Fibroblast of skin of abdomen (primary cell): ENCODE measurements at places on chromosomes 7 and 10.
A peak's percentile ranks its signal among the peaks of the same experiment; 100 is the strongest.

DNA sequence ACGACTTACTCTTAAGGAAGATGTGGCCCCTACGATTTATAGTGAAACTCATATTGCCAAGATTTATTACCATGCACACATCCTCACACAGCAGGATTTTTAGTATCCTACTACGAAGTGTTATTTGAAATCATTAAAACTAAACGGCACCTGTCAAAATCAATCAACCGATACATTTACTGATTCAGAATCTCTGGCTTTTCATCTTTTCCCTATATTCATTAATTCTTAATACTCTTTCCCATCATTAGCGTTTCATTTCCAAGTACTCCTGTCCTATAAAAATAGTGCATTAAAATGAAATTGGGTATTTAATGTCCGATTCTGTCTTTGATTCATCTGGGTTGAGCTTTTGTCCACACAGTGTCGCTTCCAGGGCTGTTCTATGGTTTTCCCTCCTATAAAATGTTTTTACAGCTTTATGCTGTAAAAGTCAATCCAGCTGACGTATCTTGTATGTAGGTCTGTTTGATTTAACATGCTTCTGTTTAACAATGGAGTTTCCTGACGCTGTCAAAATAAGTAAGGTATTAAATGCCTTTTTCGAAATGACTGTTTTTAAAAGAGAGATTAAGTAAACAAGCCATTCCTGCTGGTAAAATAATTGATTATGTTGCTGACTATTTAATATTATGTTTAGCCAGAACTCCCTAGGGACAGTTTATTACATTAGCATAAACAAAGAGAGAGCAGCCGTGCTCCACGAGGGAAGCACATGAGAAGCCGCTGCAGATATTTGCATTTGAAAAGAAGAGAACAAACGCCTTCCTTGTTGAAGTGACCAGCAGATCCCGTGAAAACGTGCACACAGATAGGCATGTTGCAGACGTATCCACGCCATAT lies 22.3 kb upstream of the SFMBT2 start:
- no peak for DNase-seq

- DNase-seq = no peak
Measured at GRCh38 chr7:136693166-136694119, 175.0 kb upstream of the CHRM2 start.

- DNase-seq = no peak
Measured at GRCh38 chr7:140347218-140347617, 51.1 kb downstream of the SLC37A3 start.

- peak; percentile 20 for DNase-seq
Measured at GRCh38 chr7:146090023-146090645, 26.5 kb upstream of the CNTNAP2 start.

GRCh38 chr10:123417414-123417813 lies 248.7 kb upstream of the GPR26 start:
- no peak for DNase-seq

DNA sequence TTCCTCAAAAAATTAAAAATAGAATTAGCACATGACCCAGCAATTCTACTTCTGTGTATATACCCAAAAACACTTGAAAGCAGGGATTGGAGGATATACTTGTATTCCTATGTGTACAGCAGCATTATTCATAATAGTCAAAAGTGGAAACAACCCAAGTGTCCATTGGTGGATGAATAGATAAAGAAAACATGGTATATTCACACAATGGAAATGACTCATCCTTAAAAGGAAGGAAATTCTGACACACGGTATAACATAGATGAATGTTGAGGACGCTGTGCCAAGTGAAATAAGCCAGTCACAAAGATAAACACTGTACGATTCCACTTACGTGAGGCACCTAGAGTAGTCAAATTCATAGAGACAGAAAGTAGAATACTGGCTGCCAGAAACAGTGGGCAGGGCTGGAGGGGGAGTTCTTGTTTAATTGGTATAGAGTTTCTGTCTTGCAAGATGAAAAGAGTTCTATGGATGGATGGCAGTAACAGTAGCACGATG lies 26.6 kb upstream of the KAT6B start:
- DNase-seq = peak; percentile 78

GRCh38 chr10:50739618-50740292 lies at the start of gene ASAH2B:
Gene ASAH2B, plus strand, starts transcription at chr10:50739936. Its CDS starts 5,195 bp downstream, at chr10:50745131.
- DNase-seq = peak; percentile 86

DNA sequence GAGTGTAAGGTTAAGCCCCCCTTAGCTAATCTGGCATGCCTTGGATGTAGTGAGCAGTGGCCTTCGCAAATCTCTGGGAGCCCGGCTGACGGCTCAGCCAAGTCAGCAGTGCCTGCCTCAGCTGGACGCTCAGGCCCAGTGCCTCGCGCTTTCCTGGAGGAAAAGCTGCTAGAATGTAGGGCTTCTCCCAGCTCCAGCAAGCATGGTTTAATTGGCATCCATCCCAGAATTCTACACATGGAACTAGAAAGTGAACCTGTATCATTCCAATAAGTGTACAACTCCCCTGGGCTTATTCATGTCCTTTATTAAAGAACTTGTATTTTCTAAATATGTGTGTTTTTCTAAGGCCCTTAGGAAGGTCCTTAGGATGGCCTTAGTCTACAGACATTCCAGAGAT lies 287.8 kb upstream of the SHH start:
- no peak for DNase-seq

DNA sequence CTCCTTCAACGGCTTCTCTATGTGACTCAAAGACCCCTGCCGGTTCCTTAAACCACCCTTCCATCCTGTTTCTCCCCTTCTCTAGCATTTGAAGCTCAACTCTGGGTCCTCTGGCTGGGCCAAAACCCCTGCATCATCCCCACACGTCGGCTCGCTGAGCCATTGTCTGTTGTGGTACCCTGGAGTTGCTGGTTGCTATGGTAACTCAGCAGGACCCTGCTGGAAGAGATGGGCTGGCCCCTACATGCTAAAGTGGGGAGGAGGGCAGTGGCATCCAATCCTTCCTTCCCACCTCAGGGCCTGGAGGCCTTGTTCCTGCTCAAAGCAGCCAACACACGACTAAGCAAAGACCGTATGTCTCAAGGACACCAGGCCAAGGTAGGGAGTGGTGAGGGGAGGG lies 452.5 kb downstream of the PLXNA4 start:
- no peak for DNase-seq

GRCh38 chr7:5457245-5457735 lies 33.7 kb upstream of the TNRC18 start:
- DNase-seq = no peak

DNA sequence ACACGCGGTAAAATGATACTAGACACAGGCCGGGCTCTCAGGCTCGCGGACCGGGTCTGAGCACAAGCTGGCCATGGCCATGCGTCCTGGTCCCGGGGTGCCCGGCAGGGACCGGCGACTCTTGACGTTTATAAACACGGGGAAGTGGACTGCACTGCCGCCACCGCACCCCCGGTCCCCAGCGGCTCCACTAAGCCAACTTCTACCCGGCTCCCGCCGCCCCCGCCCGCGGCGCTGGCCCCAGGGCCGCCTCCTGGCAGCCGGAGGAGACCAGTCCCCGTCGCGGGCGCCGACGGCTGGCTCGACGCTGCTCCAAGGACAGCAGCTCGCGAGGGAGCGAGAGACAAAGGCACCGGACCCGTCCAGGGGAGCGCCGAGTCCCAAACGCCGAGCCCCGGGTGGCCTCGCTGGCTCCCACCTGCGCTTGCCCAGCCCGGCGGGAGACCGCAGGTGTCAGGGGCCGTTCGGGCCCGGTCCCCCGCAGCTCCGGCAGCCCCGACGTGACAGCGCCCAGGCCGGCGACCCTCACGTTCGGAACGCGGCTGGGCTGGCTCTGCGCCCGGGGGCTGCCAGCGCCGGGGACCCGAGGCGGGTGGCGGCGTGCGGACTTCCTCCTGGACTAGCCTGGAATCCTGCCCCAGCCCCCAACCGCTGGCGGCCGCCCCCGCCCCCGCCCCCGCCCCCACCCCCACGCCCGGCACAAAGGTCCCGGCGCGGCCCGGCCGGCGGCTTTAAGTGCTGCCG lies 517 bp downstream of the ITGB1 start:
- DNase-seq = no peak

DNA sequence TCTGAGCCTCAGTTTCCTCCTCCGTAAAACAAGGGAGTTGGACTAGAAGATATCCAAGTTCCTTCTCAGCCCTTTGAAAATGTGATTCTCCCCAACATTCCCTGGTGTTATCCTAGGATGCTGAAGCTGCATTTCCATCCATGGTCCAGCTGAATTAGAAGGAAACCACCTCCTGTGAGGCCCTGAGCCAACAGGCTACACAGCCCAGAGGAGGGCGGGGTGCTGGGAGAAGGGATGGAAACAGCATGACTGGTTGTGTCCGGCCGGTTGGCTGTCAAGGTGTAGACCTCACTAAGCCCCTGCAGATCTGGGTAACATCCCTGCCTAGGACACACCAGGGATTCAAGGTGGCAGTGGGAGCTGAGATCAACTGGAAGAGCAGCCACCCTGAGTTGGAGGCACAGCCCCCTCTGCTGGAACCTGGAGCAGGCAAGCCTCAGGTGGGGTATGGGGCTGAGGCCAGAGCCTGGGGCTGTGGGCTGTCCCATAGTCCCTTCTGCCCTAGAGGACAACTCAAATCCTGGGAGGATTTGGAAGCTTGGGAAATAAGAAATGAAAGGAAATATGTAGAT lies 72.0 kb downstream of the PAX2 start:
- DNase-seq = no peak

DNA sequence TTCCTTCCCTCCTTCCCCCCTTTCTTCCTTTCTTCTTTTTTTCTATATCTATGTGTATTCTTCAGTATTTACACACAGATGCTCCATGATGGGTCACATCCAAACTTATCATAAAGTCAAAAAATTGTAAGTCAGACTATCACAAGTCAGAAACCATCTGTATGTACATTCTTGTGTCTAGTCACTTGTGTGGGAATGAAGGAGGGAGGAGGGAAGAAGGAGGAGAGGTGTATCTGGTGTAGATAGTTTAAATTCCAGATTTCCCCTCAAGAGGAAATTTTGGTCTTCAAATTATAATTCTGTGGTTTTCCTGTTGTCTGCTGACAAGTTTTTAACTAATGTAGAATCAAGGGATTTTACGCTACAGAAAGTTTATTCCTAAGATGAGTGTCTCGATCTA lies 287.2 kb downstream of the ETV1 start:
- peak; percentile 58 for DNase-seq

DNA sequence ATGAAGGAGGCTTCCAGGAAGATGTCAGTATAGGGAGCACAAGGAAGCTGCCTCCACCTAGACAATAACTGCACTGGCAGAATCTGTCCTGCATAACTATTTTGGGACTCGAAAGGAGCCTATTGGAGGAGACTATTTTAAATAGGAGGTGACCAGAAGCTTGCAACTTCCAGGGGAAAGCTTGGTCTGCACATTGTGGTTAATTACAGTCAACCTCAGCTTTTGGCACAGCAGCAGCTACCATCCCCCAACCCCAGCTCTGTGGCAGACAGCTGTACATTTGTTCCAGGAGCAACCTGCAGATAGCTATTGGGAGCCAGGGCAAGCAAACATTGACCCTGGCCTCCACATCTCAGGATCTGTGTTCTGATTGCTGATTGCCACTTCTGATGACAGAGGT lies 46.3 kb upstream of the NANOS1 start:
- no peak for DNase-seq

DNA sequence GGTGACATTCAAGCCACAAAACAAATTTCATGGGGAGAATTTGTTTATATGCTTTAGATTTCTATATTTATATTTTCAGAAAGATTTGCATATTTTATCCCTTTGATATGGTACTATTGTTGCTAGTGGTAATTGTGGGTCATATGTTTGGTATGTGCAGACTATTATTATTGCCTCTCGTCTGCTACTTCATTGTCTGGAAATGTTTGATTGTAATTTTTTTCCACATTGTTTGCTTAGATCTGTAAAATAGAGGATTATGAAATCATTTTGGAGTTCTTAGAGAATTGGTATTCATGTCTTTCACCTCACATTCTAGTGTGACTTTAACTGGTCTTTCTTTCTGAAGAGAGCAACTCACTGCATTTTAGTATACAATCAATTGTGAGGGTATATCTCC lies 44.7 kb downstream of the MYO3A start:
- DNase-seq = no peak

- peak; percentile 4 for DNase-seq
Measured at GRCh38 chr7:71243736-71244410, 111.9 kb downstream of the GALNT17 start.

DNA sequence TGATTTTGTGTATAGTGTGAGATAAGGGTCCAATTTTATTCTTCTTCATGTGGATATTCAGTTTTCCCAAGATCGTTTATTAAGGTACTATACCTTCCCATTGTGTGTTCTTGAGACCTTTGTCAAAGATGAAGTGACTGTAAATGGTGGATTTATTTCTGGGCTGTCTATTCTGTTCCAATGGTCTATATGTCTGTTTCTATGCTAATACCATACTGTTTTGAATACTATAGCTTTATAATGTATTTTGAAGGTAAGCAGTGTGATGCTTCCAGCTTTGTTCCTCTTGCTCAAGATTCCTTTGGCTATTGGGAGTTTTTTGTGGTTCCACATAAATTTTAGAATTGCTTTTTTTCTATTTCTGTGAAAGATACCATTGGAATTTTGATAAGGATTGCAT lies 8.7 kb upstream of the VWDE start:
- no peak for DNase-seq

DNA sequence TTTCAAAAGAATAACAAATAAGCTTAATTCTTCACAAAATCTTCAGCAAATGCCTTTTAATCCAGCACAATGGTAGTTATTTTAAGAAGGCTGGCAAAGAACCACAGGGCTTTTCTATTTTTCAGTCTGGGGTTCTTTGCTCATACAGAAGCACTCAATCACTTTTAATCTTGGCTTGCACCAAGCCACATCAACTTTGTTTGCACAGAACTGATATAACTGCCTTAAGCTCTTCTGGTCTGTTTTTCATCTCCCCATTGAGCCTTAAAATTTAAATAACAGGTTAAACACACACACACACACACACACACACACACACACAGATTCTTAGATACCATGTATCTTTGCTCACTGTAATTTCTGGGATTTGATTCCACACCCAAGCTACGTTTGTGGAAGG lies 377.0 kb downstream of the GATA3 start:
- no peak for DNase-seq

GRCh38 chr7:116493449-116493848 lies 6.1 kb upstream of the CAV2 start:
- no peak for DNase-seq

DNA sequence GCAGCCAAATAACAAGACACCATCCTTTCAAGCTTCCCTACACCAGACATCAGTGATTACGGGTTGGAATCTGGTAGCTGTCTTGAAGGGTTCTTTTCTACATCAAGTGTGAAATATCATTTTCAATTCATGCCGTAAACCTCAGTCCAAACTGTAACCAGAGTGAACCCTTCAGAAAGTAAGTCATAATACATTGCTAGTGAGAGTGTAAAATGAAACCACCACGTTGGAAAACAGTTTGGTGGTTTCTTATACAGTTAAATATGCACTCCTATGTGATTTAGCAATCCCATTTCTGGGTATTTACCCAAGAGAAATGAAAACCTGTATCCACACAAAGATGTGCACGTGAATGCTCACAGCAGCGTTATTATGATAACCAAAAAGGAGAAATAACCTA lies 25.6 kb upstream of the ZC3HAV1L start:
- DNase-seq = no peak

GRCh38 chr7:1927937-1928644 lies 258.0 kb downstream of the ELFN1 start:
- DNase-seq = no peak

GRCh38 chr7:85478530-85478929 lies 291.7 kb upstream of the SEMA3D start:
- no peak for DNase-seq
